ENCODE measurements at places on chromosomes 4 and X. TPM values are rescaled to one million over a fixed set of nuclear protein-coding genes. Genes with fewer than 3 reads are reported as not detected.

GRCh38 chr4:15665753-15666365 lies 10.7 kb upstream of the FBXL5 start:
- DNase-seq: no peak

BEX5 gene
- 5.4 TPM for total RNA-seq

SNX12 gene
- 43.8 TPM for total RNA-seq

SMARCA1 gene
- total RNA-seq: 0.36 TPM

TRO gene
- 7.6 TPM for total RNA-seq

SORCS2 gene
- 0.05 TPM for total RNA-seq

DNA sequence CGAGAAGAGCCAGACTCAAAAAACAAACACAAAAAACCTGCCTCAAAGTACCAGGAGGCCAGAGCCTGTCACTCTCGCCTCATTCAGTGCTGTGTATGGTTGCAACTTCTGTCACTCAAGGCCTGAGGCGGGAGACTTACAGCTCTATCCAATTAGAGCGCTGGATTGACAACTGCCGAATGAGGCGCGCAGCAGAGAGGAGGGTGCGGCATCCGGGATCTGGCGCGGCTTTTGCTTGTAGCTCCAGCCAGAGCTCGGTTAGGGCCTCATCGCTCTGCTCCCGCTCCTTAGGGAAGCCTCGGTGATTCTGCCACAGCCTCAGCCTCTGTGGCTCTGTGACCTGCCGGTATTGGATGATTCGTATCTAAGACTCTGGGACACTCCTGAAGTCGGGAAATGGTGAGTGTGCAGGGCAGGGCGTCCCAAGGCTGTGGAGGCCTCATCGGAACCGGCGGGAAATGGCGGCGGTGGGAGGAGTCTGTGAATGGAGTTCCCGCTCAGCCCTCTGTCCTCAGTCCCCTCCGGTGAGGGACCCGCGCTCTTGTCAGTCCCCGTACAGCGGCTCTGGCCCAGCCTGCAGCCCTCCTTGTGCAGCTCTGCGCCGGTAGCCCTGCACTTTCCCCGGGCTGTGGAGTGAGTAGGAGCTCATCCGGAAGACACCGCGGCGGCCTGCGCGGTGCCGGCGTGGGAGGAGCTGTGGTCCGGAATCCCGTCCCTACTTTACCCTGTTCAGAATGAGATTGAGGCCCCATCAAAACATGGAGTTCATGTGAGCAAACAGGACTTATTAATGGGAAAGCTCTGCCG lies at the start of gene ZNF718:
Gene ZNF718, plus strand, starts transcription at position 227 of the 807 bp plus-strand sequence. Its CDS starts 170 bp downstream, at position 397.
- peak; percentile 94 for DNase-seq

Measured in activated T-cell treated with anti-CD3 and anti-CD28 coated beads, Interleukin-2, amount 50 U/mL, for 72 hours (primary cell).